ENCODE measurements at places on chromosomes 2 and 18.

- peak; percentile 78 for DNase-seq
Measured at GRCh38 chr2:215904101-215904500, 109.2 kb downstream of the MREG start.

- DNase-seq: no peak
Measured at GRCh38 chr2:233419602-233420391, 65.5 kb downstream of the DGKD start.

DNA sequence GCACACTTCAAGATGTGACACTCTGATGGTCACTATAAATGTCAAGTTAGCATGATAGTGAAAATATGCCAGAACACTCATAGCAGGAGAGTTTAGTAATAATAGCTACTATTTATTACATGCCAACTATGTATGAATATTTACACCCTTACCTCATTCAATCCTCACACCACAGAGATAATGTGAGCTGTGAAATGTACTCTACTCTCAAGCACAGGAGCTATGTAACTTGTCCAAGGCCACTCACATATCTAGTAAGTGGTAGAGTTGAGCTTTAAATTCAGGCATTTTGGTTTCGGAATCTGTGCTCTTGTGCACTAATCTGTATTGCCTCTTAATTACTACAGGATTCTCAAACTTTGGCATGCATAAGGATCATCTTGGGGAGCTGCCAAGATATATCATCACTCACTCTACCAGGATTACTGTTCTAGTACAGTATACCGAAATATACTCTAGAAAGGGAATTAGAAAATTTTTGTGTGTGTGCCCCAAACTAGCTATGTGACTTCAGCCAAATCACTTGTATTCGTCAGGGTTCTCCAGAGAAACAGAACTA is 154.3 kb downstream of the PLCL1 start:
- DNase-seq: no peak

- no peak for DNase-seq
Measured at GRCh38 chr2:26637811-26638310, 3.3 kb downstream of the CIB4 start.

GRCh38 chr2:108182489-108182888 is 57.3 kb upstream of the SULT1C3 start:
- DNase-seq: peak; percentile 9

DNA sequence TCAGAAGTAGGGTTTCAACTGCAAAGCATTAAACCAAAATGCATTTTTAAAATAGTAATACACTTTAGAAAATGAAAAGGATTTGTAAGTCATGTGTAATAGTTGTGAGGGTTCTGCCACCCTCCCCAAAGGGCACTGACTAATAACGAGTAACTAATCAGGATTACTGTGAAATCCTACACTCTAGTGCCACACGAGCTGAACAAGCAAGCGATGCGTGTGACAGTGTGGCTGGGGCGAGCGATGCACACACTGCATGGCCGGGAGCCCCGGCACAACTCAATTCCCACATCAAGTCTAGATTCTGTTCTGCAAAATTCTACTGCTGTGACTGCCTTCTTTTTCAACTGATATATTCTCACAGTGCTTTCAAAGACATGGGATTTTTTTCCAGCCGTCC is 156.4 kb downstream of the SEPTIN10 start:
- no peak for DNase-seq

GRCh38 chr2:64914735-64915509 is 74.3 kb upstream of the SLC1A4 start:
- peak; percentile 57 for DNase-seq

- peak; percentile 62 for DNase-seq
Measured at GRCh38 chr2:71796174-71796593, 342.8 kb downstream of the DYSF start.

- DNase-seq: no peak
Measured at GRCh38 chr18:45782662-45783061, 42.8 kb upstream of the SIGLEC15 start.

DNA sequence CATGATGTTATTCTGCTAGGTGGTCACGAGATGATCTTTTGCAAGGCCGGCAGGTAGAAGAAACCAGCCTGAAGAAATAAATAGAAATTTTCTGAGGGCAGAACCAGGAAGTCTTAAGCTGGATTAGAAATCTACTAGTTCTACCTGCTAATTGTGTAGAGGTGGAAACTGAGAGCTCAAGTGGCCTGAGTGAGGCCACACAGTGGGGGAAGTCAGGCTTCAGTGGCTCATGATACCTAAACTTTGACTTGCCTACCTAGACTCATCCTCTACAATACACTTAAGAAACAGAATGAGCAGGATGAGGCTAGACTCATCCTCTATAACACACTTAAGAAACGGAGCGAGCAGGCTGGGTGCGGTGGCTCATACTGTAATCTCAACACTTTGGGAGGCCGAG is 134.9 kb upstream of the NDUFV2 start:
- DNase-seq: no peak

DNA sequence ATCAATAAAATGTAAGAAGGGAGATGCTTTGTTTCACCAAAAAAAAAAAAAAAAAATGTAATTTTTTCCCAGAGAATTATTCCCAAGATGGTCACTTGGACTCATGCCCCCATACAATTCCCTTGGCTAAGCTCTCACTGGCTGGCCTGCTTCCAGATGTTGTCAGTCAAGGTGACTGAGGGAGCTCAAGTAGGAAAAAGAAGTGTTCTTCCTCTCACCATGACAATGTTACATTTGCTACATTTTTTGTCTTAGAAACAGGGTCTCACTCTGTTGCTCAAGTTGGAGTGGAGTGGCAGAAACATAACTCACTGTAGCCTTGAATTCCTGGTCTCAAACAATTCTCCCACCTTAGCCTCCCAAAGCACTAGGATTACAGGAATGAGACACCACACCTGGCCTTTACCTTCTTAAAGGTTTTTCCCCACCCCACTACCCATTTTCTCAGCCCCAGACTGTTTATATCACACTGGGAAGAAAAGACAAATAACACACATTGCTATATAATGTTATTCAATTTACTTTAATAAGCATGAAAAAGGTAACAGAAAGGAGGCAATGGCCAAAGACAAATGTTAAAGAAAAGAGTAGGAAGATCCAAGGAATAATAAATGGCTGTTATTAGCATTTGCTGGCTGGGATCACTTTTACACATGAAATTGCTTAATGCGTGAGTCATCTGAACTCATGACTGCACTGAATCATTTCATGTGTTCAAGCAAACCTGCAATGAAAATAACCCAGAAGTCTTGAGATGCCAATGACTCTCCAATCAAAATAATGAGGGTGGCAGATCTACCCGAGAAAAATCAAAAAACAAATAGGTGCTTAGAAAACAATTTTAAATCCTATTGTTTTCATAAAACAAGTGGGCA is 45.2 kb downstream of the ACVR1 start:
- peak; percentile 94 for DNase-seq

- no peak for DNase-seq
Measured at GRCh38 chr18:48991676-48992075, 40.9 kb upstream of the SMAD7 start.

DNA sequence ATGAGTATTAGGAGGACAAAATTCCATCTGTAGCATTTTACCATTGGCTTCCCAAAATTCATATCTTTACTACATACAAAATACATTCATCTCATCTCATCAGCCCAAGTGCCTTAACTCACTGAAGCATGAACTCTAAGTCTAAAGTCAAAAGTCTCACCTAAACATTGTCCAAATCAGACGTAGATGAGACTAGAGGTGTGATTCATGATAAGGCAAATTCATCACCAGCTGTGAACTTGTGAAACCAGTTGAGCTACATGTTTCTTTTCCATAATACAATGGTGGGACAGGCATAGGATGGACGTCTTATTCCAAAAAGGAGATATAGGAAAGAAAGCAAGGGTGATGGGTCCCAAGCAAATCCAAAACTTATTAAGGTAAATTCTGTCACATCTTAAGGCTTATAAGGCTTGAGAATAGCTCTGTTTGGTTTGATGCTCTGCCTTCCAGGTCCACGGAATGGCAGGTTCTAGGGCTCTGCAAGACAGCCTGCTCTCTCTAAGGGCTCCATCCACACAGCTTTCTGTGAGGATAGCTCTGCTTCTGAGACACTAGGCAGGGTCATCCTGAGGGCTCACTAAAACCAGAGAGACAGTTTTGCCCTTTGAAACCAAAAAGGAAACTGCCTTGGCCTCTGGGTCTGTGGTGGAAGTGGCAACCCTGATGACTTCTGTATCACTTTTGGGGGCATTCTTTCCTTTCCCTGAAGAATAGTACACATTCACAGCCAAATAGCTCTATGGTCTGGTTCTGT is 9.6 kb downstream of the IFIH1 start:
- no peak for DNase-seq

- DNase-seq: no peak
Measured at GRCh38 chr2:126940331-126940730, 41.6 kb downstream of the TEX51 start.

GRCh38 chr2:150122871-150123613 is 364.4 kb downstream of the RND3 start:
- peak; percentile 28 for DNase-seq

DNA sequence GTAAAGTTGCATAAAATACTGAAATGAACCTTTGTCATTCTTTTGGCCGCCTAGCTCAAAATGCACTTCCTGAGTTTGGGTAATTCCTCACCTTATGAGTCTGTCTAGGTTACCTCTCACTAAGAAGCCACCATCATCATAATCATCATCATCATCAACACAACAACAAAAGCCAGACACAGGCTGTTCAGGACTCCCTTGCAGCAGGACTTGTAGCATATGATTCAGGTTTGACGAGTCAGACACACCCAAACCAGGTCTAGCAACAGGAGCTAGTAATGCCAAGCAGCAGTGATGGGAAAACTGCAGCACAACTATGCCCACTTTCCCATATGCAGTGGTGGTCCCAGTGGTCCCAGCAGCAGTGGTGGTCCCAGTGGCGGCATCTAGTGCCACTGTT is 2.8 kb upstream of the SGO2 start:
- DNase-seq: no peak

DNA sequence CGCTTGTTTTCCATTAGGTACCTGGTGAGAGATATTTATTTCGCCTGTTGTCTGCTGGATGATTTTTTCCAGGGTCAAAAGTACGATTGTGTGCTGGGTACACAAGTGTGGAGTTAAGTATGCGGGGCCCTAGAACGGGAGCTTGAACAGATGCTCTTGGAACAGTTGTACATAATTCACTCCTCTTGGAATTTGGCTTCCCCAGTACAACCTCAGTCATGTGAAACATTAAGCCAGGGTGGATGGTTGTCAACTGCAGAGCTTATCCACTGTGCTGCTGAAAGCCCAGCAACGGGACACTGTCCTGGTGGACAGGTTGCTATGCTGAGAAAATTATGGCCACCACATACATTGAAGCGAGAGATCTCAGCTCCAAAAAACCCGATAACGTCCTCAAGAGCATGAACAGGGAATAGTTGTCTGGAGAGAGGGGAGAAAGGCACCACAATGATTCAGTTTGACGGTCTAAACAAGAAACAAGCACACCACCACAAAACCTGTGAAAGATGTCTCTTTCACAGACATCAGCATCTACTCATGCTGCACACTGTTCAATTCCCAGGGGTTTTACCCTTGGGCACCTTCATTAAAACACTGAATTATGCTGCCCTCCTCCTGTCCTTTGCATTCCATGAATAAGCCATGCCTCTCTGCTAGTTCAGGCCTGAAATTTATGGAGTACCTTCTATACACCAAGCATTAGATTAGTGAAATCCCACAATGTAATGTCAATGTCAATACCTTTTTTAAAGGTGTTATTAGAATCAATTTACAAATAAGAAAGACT is 176.8 kb upstream of the TRIB2 start:
- no peak for DNase-seq

GRCh38 chr2:2867397-2867979 is 510.1 kb downstream of the EIPR1 start:
- DNase-seq: no peak

DNA sequence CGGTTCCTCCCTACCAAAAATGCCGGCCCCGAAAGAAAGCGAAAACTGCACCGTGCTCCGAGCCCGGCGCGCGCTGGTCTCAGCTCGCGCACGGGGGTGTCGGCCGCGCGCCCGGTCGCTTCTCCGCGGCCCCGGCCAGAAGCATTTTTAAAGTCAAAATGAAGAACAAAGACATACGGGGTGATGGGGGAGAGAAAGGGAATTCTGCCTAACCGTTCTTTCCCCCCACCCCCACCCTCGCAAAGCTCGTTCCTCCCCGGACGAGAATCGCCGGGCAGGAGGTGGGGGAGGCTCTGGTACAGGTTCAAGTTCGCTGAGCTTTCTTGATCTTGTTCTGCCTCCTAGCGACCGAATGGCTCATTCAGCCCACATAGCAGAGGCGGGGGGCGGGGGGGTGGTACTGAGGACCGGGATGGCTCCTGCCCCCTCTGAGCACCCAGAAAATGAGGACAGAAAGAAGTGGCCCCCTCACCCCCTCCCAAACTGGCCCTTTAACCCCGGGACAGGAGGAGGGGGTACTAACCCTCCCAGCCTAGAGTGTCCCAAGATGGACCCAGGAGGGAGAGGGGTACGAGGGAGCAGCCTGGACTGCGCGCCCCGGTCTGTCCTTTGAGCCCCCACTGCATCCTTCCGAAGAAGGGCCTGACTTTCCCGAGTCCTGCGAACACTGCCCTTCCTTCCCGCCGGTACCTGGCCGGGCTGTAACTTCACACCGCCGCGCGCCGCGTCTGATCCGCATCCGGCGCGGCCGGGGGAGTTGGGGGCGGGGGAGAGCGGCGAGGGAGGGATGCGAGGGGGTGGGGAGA is 3.1 kb downstream of the BCL11A start:
- peak; percentile 84 for DNase-seq

DNA sequence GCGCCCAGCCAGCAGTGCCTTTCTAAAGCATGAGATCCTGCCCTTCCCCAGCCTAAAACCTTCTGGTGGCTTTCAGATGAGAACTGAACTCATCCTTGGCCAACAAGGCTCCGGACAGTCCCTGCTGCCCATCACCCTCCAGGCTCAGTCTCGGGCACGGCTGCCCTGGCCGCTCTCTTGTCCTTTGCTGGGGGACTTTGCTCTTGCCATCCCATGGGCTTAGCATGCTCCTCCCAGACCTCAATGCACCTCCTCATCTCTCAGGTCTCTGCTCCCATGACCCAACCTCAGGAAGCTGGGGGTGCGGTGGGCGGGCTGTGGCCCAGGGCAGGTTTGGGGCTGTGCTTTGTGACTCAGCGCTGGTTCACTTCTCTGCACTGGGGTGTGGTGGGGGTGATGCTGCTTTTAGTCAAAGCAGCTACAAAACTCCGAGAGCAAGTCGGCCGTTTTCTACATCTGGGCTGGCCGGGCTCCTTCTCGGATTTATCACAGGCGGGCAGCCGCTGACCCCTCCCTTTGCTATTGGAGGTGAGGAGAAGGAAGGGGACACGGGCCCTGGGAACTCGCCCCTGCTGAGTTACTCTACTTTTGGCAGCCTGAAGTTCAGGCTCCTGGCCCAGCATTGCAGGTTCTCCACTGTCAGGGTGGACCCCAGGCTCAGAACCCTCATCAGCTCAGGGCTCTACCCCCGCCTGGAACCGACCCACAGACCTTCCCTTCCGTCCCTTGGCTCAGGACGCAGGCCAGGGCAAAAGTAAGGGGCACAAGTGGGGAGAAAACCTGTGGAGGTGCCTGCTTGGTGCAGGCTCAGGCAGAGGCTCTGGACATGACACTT is 90.6 kb upstream of the TAF1B start:
- DNase-seq: no peak

GRCh38 chr18:79476918-79477571 is 81.3 kb downstream of the NFATC1 start:
- DNase-seq: no peak
